Pancreas (tissue), 10 donors: ENCODE measurements at places on chromosomes 3 and 15.

DNA sequence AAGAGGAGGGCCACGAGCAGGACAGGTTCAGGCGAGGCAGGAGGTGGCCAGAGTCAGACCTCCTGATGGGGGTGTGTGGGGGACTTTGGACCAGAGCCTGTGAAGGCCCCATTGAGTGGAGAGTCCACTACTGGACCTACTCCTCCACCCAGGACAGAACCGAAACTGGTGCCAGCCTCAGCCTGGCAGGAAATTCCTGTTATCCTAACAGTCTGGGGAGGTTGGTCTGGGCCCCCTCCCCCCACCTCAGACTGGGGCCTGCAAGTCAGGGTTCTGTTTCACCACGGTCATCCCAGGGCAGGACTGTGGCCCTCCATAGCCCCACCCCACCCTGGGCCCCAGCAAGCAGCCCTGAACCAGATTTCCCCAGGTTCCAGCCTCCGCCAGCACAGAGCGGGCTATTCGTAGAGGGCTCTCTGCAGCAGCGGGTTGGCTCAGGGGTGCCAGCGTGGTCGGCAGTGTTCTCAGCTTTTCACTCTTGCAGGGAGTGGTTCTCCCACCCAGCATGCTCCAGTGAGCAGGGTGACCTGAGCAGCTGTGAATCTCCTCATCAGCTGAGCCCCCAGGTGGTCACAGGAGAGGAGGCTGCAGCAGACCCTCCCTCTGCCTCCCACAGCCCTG lies 217.3 kb downstream of the TBC1D2B start:
- DNase-seq, result no peak

DNA sequence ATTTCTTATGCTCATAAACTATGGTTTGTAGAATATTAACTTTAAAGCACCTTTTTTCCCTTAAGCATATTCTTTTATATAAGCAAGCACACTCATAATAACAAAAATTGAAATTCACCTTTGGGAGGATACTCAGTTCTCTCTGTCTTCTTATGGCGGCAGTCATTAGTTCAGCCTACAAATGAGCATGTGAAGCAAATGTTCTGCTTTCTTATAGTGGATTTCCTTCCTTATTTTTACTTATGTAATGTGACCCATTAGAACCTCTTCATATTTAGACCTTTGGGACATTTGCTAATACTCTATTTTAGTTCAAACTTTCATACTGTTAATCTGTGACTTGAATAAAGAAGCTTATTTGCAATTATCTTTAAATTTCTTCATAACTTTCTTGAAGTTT lies at the start of gene P2RY13:
P2RY13 (minus strand) TSS at position 187 of the 400 bp plus-strand sequence; CDS start at position 166, 21 bp downstream.
- no peak for DNase-seq

DNA sequence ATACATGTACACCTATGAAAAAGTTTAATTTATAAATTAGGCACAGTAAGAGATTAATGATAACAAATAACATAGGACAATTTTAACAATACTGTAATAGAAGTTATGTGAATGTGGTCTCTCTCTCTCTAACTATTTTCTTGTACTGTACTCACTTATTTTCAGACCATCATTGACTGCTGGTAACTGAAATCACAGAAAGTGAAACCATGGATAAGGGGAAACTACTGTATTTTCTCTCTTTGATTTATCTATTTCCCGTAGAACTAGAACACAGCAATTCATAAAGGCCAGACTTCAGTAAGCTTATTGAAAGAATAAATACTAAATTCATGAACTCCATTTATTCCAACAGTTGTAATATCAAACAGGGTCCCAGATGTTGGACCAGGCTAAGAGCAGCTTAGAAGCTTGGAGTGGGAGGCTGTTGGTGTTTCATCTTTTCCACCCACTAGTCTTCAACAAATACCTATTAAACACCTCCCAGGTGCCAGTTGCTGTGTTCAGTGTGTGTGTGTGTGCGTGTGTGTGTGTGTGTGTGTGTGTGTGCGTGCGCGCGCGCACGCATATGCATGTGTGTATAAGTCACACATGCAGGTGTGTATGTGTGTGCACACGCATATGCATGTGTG lies 235.4 kb downstream of the FOXP1 start:
- DNase-seq, result no peak

DNA sequence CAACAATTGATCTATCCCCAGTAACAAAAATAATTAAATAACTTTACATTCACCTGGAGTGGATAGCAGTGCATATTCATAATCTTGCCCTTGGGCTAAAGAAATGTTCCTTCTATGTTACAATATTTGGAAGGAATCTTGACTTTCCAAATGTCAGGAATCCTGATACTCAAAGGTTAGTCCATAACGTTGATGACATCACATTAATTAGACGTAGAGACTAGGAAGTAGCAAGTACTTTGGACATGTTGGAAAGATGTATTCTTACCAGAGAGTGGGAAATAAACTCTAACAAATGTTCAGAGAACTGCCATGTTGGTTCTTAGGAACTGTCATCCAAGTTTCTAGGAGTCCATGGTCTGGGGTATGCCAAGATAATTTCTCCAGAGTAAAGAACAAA lies 70.6 kb upstream of the SLC25A36 start:
- DNase-seq, result no peak

- no peak for DNase-seq
Observed at GRCh38 chr3:70580021-70580420, 267.6 kb upstream of the MDFIC2 start.

DNA sequence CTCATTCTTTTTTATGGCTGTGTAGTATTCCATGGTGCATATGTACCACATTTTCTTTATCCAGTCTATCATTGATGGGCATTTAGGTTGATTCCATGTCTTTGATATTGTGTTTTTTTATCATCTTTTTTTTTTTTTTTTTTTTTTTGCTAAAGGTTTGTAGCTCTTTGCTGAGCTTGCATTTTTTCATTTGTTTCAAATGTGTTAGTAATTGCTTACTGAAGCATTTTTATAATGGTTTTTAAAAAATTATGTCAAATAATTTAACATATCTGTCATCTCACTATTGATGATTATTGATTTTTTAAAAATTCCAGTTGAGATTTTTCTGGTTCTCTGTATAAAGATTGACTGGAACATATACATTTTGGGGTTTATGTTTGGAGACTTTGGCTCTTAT lies 934.6 kb downstream of the TUSC7 start:
- DNase-seq, result no peak

- no peak for DNase-seq
Observed at GRCh38 chr3:129629011-129629410, 22.5 kb upstream of the PLXND1 start.

GRCh38 chr15:31459400-31459748 lies 132.7 kb downstream of the KLF13 start:
- DNase-seq, result no peak

DNA sequence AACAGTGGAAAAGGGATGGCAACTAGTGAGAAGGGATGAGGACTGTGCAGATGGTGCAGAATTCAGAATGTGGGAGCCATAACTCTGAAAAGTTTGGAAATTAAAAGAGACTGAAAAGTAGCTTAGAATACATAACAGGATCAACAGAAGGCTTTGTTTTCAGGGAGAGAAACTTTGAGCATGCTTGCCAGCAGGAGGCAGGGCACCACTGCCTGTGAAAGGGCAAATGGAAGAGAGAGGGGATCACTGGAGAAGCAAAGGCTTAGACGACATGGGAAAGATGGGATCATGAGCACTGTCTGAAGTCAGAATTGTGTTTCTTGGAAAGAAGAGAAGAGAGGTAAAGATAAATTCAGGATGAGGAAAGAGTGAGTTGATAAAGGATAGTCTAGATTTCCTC lies 99.6 kb downstream of the ABI3BP start:
- no peak for DNase-seq

DNA sequence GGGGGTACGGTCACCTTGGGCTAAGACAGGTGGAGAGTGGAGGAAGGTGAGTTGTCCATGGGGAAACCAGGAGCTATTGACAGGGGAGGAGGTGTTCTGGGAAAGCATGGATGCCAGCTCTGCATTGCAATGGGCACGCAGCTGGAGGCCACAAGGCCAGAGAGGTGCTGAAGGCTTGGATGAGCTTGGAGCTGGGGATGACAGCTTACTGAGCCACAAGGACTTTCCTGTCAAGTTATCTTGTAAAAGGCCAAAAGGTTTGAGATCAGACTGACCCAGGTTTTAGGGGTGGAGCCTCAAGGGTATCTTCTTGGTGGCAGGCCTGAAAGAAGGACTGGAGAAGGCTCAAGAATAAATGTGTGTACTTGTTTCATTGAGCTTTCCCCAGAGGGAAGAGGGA lies 115.2 kb downstream of the ASB7 start:
- DNase-seq, result no peak

DNA sequence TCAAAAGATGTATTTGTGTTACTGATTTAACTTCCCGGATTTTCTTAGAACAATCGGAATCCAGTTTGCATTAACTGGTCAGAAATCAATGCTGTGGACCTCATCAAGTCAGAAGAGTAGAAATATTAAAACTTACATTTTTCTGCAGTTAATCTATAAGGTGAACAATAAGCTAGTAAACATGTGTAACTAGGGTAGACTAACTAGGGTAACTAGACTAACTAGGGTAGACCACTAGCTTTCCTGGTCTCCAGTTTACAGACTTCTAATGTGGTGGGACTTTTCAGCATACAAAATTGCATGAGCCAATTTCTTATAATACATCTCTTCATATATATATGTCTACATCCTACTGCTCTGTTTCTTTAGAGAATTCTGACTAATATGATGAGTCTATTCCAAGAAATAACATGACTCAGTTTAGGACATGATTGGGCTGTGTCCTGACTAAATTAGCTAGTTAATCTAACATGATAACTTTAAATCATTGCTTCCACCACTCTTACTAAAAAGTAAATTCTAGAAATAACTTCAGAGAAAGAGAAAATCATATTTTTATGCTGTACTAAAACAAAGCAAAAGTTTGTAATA lies 5.3 kb downstream of the PLSCR2 start:
- no peak for DNase-seq

DNA sequence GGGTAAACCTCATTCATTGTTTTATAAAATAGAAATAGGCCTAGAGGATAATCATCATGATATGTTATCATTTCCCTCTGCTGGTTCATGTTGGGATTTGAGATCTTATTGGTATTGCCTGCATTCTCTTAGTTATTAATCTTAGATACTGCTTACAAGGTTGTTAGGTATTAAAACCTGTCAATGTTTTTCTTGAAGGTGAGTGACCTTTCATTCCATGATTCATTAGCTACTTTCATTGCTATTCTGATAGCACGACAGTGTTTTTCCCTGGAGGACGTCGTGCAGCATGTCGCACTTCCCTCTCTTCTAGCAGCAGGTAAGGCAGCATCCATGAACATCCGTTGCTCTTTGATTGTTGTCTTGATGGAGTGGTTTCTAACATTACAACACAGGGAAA lies 17.1 kb downstream of the P2RY12 start:
- no peak for DNase-seq

DNA sequence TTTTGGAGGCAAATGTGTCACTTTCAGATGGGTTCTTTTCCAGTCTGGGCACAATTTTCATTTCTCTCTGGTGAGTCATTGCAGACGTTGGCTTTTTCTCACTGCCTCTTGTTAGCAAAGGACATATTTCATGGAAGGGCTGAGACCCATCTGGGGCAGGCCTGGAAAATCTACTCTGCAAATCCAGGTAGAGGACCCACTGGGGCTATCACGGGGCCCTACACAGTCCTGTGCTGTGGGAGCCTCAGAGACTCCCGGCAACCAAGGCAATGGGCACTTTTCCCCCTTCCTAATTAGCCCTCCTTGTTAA lies 58.0 kb downstream of the HRH1 start:
- DNase-seq, result no peak

- no peak for DNase-seq
Observed at GRCh38 chr3:171101982-171102641, 75.6 kb upstream of the SLC2A2 start.

GRCh38 chr15:62402687-62403086 lies 237.6 kb upstream of the C2CD4B start:
- no peak for DNase-seq

DNA sequence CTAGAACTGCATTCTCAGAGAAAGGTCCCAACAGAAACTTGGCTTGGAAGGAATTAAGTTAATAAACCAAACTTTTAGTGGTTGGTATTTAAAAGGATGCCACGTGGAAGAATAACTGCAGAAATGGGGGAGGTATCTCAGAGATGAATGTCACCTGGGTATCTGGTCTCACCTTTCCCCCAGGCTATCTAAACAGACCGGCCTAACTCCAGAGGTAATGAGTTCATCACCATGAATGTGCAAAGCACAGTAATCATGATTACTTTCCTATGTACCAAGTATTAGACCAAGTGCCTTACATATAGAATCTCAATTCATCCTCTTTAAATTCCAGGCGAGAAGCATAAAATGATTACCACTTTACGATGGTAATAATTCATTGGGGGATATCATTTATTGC lies 80.8 kb downstream of the FBN1 start:
- DNase-seq, result no peak
